WTC11 (cell line): ENCODE measurements at places on chromosomes 7 and 10.

- DNase-seq: no peak
Measured at GRCh38 chr7:79176859-79177477, 276.5 kb downstream of the MAGI2 start.

- no peak for DNase-seq
Measured at GRCh38 chr10:62912086-62912485, 95.9 kb upstream of the EGR2 start.

- DNase-seq: no peak
Measured at GRCh38 chr7:89958525-89959068, 195.7 kb upstream of the STEAP1 start.

DNA sequence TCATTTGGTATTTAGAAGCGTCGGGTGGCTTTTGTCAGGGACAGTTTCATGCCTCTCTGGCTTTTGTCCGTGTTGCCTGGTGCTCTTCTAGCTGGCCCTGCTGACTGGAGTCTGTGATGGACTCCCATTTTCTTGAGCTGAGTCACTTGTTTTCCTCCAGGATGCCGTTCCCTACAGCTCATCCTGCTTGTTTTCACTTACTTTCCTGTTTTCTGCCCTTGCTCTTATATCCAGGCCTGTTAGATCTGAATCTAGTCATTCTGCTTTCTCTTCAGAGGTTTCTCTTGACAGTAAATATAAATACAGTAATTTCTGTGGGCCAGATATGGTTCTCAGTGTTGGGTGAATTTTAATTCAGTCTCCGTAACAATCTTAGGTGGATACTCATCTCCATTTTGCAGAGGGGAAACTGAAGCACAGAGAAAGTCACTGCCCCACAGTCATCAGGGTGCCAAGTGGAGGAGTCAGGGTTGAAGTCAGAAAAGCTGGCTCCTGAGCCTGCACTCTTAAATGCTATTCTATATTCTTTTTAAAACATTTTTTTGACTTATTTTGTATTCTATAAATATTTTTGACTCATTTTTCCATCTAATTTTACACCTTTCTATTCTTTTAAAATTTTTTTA lies 85.4 kb downstream of the CCNY start:
- no peak for DNase-seq

DNA sequence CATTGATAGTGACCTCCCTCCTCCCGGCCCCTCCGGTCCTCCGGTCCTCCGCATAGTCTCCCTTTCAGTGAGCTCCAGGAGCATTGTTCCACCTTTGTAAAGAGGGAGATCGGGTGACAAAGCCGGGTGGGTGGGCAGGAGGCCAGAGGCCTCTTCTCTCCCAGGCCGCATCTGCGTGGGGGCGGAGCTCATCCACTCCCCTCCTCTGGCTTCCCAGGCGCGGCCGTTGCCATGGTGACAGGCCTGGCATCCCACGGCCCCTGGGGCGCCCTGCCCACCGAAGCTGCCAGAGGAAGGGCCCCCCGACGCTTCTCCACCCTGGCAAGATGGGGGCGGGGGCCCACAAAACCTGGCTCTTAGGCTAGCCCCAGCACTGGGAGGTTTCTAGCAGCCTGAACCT lies 4.4 kb upstream of the FZD9 start:
- peak; percentile 73 for DNase-seq

- no peak for DNase-seq
Measured at GRCh38 chr7:11775401-11775800, 56.6 kb downstream of the THSD7A start.

- no peak for DNase-seq
Measured at GRCh38 chr7:153829525-153829924, 222.7 kb upstream of the DPP6 start.

DNA sequence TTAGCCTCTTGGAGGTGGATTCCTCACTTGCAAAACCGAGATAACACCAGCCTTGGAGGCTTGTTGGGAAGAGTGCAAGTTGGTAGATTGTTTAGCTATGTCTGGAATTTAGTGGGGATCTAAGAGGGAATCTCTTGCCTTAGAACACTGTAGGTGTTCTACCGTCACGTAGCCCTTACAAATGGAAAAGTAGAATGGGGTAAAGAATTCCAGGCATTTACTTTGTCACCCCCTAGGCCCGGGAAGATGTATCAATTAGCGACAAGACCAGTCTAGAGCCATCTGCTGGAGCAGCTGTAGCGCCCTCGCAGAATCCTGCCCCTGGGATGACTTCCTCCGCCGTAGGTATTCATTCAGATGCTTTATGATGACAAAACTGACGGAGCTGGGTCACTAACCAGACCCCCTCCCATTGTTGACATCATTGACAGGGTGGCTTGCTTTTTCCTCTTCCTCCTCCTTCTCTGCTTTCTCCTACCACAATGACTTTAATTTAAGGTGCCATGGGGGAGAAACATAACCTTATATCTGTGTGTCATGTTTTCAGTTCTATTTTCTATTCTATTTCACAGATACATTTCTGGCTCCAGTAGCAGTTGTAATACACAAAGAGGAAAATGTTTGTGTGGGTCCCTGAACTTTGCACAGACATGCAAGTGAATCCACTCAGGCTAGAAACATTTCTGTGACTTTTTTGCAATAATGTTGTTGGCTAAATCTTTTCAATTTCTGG lies 262.6 kb upstream of the LYZL1 start:
- DNase-seq: peak; percentile 62

DNA sequence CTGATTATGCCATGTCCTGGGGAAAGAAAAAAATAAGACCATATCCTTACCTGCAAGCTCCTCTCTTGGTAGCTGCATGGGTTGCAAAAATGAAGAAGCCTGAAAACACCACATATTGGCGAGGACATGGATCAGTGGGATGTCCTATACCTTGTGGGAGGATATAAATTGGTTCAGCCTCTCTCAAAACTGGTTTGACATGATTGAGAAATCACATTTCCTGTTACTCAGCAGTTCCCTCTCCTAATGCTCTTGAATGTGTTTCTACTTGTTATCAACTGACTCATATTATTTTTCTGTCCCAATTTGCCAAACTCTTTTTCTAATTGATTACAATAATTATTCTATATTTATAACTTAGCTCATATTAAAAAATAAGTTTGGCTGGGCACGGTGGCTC lies 380.2 kb downstream of the EXOC4 start:
- DNase-seq: no peak

DNA sequence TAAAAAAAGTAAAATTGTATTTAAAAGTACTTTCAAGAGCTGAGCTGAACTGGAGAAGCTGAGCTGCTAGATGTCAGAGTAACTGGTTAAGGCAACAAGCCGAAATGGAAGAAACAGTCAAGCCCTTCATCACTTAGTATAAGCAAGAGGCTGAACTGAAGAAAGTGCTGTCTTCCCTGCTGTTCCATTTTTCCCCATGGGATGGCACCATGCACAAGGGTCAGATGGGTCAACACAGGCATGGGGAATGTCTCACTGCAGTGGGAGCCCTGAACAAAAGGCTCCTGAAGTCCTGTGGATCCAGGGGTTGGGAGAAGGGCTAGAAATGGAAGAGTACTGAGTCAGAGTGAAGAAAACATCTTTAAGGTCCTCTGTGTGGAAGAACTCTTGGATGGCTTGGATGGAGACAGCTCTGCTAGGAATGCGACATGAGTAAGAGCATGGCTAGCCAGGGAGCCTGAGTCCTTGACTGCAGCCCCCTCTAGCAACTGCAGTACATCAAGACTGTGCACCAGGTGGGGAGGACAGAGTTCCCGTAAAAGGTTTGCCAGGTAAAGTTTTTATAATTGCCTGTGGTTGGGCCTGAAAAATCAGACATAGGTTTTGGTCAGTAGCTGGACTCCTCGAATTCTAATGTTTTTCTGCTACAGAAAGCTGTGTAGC lies 348.3 kb downstream of the GPR158 start:
- DNase-seq: peak; percentile 80

- DNase-seq: peak; percentile 66
Measured at GRCh38 chr7:2431260-2431867, 28.0 kb downstream of the CHST12 start.
